ENCODE measurements at places on chromosomes 7 and 10.
A peak's percentile ranks its signal among the peaks of the same experiment; 100 is the strongest.

DNA sequence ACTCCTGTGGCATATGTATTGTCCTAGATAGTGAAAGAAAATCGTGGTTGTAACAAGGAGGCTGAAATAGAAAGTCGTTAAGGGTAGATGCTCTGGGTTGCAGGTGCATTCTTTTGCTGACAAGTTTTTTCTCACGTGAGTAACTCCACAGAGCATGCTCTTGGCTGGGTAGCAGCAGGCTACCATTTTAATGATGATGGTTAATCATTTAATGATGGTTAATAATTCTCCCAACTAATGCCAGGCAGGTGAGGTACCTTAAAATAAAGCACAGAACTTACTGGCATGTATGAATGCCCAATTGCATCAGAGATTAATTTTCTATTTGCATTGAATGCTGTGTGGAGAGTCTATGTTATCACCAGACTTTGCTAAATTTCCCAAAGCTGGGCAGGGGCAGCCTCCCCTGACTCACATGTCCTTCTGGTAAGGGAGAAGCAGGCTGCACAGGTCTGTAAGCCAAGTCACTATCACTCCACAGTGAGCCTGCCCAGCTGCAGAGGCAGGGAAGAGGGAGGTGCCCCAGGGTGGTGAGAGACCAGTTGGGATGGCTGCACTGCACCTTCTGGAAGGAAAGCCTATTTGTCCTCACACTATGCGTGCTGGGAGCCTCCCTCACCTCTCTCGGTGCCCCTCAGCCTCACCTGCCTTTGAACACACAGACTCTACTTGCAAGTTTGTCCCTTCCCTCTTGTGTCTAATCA is 287.0 kb upstream of the IGFBP3 start:
- no peak for DNase-seq

DNA sequence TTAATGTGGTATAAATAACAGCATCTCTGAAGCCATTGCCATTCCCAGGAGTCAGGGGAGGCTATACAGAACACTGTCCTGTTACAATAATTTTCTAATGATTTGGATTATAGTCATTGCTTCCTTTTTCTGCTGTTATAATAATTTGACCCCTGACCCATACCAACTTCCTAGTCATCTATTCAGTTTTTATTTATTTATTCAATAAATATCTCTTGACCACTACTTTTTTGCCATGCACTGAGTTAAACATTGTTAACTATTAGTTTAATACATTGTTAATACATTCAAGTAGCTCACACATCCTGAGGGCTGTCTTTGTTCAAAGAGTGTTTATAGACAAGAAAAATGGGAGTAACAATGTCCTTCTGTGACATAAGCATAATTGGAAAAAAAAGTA is 235.5 kb upstream of the MEOX2 start:
- DNase-seq: no peak

DNA sequence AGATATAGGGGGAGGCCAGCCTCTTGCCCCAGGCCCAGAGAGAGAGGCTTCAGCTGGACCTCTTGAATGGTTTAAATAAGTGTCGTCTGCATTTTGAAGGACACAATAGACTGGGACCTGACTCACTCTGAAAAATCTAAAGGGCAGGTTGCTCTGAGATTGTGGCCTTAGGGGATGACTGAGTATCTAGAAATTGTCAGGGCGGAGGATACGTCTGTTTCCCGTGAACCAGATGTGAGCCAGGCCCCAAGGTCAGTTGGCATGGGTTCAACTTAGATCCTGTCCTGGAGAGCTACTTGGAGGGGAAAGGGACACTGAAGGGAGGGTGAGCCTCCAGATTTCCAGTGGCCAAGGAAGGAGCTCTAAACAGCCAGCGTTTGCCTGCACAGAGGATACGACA is 110.2 kb downstream of the CHN2 start:
- no peak for DNase-seq

DNA sequence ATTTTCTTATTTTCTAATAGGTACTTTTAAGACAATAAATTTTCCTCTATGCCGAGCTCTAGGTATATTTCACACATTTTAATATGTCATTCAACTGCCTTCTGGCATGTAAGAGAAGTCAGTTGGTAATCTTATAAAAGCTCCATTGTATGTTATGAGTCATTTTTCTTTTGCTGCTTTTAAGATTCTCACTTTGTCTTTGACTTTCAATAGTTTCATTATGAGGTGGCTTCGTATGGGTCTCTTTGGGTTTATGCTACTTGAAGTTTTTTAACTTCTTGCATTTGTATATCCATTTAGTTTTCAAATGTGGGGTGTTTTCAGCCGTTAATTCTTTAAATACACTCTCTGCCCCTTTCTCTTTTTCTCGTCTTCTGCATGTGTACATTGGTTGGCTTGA is 80.5 kb downstream of the ABCA13 start:
- DNase-seq: no peak

GRCh38 chr10:106083572-106083971 is 1080.9 kb downstream of the SORCS1 start:
- DNase-seq: no peak

DNA sequence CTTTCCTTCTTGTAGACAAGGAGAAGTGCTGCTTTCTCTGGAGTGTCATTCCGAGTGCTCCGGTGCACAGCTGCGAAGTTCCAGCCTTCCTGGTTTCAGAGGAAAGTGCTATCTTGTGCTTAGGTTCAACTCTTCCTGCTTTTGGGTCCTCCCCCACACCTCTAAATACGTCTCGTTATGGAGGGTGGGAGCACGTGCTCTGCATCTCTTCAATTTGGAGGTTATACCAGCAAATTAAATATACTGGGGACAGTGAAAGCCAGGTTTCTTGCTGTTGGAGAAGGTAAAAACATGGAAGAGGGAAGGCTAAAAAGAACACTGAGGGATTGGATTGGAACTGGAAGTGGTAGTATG is 2.4 kb upstream of the ESYT2 start:
- DNase-seq: no peak

GRCh38 chr10:35626971-35627507 is 15.1 kb downstream of the FZD8 start:
- DNase-seq: no peak

- DNase-seq: peak; percentile 2
Measured at GRCh38 chr10:62934258-62934657, 118.1 kb upstream of the EGR2 start.

- no peak for DNase-seq
Measured at GRCh38 chr10:31619531-31620061, 300.6 kb downstream of the ZEB1 start.
